ENCODE measurements at places on chromosomes 7 and 10.

GRCh38 chr7:38409531-38409930 lies 136.1 kb upstream of the TARP start:
- no peak for DNase-seq

- no peak for DNase-seq
Observed at GRCh38 chr7:64884913-64885370, 18.1 kb upstream of the ZNF273 start.

DNA sequence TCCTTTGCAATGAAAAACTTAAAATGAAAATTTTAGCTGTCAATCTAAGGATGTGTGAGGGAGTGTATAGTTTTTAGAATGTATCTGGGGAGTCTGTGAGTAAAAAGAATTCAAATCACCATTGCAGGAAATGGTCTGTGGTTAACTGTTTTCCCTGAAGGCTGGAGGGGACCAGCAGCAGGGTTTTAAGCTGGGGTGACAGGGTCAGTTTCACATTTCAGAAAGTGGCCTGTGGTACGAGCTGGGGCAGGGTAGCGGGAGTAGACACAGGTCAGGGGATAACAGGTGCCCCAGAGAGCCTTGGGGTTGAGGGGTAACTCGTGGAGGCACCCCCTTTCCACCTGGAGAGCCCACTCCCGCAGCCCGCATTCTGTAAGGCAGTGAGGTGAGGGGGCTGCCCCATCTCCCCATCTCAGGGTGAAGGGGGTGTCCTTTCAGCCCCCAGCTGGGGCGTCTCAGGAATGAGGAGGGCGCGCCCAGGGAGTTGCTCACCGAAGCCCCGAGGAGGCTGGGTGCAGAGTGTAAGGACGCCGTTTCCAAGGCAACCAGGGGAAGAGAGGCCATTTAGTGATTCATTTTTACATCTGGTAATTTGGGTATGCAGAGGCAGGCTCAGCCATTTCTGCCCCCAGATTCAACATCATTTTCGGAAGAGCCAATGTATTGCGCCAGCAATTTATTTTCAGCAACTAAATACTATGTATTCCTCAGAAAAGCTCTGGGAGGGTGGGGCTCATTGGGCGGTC lies 168.9 kb downstream of the SLIT1 start:
- no peak for DNase-seq

- DNase-seq: no peak
Observed at GRCh38 chr7:80521809-80522208, 9.9 kb upstream of the GNAT3 start.

DNA sequence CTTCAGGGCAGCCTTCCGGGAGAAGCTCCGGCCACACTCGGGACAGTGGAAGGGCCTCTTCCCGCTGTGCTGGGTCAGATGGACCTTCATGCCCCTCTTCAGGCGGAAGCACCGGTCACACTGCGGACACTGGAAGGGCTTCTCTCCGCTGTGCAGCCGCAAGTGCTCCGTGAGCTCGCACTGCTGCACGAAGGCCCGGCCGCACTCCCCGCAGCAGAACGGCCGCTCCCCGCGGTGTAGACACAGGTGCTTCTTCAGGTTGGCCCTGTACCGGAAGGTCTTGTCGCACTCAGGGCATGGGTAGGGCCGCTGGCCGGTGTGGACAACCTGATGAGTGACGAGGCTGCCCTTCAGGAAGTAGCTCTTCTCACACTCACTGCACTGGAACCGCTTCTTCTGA lies 14.2 kb upstream of the ZNF786 start:
- DNase-seq: no peak

DNA sequence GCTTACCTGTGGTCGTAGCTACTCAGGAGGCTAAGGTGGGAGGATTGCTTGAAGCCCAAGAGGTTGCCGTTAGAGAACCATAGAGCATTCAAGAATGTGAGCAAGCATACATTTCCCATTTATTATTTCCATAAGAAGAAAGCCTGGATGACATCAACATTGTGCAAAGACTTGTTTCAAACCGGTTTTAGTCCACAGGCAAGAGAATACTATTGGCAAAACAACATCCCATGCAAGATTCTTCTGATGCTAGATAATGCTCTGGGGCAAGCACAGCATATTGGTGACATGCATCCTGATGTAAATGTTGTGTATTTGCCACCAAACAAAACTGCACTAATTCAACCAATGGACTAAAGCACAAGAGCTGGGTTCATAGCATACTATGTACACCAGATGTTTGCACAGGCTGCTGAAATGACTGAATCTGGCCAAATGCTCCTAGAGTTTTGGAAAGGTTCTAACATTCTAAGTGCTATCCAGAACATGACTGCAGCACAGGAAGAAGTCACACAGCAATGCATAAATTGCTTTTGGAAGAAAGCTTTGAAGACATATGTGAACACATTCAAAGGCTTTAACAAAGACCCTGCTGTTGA lies 42.6 kb downstream of the OTUD1 start:
- DNase-seq: no peak

DNA sequence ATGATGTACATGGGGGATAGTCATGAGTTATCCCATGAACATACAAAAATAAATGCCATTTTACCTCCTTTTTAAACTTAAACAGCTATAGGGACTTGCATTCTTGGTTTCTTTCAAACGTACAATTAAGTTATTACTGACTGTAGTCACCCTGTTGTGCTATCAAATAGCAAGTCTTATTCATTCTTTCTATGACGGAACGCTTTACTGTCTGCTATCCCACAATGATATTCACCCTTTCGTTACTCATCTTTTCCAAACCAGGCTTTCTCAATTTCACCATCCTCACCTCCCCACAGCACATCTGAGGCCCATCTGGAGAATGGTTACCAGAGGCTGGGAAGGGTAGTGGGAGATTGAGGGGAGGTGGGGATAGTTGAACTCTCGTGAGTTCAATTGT lies 218.8 kb downstream of the PHF14 start:
- no peak for DNase-seq

DNA sequence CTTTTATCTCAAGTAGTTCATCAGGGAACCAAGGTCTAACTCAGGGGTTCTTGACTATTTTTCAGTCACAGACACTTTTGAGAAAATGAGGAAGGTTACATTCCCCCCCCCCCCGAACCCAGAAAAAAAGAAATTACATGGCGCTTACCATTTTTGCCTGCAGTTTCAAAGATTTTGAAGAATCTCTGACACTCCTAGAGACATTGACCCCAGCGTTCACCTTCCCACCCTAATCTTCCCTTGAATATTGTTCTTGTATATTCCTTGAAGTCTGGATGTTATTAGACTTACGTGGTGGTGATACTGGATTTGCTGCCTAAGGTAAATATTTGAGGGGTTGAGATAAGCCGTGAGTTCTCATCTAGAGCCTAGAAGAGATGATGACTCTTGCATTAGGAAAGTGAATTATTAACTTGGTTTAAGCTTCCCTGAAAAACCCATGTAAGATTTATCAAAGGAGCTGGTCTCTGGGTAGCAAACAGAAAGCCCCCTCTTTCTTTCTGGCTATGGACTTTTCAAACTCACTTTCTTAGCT lies 245.7 kb upstream of the FOXK1 start:
- DNase-seq: no peak

DNA sequence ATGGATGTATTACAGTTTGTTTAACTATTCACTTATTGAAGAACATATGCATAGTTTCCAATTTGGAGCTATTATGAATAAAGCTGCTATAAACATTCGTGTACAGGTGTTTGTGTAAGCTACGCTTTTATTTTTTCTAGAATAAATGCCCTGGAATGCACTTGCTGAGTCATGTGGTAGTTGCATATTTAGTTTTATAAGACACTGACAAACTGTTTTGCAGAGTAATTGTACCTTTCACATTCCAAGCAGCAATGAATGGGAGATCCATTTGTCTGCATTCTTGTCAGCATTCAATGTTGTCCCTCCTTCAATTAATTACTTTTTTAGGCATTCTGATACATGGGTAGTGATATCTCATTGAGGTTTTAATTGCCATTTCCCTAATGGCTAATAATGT lies 373.6 kb upstream of the GHITM start:
- DNase-seq: no peak

GRCh38 chr7:127396184-127396583 lies 3.7 kb upstream of the ZNF800 start:
- DNase-seq: no peak

DNA sequence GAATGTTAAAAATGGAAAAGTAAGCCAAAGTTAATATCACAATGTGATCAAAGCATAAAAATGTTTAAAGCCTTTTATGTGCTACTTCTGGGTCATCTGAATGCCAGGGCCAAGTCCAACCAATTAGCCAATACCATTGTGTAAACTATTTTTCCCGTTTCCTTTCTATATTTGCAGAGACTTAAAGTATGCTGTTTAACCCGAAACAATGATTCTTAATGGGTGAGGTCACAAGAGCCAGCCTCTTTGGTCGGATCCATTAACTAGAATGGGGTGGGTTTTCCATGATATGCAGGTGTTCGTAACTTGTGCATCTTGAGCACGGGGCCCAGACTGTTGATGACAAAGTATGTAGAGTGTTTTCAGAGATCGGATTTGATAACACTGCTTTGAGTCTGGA lies 111.3 kb upstream of the IGFBP3 start:
- no peak for DNase-seq

DNA sequence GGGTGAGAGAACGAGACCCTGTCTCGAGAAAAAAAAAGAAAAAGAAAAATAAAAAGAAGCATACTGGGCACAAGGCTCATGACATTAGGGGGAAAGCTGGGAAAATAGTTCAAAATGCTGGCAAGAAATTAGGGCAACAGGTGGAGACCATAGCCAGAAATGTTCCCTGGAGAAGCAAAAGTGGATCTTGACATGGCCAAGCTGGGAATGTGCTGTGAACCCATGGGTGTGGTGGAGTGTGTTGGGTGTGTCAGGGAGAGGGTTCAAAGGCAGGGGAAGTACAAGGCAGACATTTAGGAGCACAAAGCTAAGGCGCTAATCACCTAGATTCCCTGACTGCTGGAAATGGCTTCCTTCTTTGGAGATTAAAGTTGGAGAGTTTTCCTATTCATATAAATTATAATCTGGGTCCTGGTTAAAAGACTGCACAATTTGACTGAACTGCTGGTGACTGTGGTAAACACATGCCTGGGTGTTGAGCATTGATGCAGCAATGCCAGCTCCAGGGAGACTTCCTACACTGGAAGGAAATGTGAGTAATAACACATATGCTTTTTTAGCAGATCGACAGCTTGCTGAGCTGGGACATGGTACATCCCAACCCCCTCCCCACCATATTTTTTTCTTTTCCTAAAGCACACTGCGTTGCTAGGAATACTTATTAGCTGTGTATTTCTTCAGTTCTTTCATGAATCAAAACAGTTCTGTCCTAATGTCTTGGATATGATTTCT lies 70.1 kb upstream of the ARHGAP21 start:
- no peak for DNase-seq

DNA sequence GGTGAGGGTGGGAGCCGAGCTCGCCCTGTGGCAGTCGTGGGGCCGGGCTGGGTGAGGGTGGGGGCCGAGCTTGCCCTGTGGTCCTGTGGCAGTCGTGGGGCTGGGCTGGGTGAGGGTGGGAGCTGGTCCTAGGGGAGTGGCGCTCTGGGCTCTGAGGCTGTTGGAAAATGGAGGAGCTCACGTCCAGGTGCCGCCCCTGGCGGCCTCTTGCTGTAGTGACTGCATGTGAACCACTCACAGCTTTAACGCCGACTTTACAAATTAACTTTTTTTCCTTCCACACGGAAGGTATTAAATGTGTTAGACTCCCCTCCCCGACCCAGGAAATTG lies 312.6 kb downstream of the WDR37 start:
- no peak for DNase-seq

- DNase-seq: no peak
Observed at GRCh38 chr10:61480208-61480607, 27.0 kb upstream of the TMEM26 start.

DNA sequence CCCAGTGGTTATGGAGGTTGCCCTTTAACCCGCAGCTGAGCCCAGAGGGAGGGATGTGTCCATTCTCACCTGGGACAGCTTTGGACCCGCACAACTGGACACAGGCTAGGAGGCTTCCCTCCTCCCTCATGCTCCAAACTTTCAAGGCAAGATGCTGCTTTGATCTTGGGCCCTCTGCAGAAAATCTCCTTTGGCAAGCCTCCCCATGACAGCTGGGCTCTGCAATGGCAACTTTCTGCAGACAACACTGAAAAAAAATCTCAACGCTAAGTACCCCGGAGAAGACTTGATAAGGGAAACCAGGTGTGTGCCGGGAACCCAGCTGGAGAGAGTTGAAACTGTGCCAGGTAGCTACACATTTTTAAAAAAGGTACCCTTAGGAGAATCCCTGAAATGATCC lies 610.1 kb downstream of the LRMDA start:
- no peak for DNase-seq

GRCh38 chr10:126674741-126675515 lies 4.4 kb upstream of the C10orf90 start:
- DNase-seq: no peak

DNA sequence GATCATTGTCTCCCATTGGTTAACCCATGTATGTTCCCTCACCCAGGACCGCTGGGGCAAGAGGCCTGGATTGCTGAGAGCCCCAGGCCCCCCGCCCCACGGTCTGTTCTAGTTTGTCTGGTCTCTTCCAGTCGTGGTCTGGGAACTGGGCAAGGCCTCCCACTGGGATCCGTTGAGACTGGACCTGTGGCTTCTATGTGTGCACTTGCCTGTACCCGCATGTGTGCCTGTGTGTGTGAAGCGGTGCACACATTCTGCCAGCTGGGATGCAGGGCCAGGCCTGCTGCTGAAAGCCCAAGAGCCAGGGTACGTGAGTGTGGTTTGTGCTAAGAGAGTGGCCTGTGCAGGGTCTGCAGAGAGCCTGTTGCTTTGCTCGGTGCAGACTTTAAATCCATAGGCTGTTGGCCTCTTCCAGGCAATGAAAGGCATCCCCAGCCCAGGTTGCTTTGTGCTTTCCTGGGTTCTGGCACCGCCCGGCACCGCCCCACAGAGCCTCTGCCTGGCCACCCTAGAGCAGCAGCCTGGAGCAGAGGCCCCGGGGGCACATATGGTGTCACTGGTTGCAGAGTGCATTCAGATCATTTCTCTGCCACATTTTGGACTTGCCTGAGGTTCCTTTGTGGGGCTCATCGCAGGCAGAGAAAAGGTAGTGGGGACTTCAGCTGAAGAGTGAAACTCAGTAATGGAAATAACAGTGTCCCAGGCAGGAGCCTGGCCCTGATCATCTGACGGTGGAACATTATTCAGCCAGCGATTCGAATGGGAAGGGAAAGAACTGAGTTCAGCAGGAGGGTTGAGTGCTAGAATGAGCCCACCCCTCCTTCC lies 215.5 kb downstream of the GLRX3 start:
- DNase-seq: no peak

DNA sequence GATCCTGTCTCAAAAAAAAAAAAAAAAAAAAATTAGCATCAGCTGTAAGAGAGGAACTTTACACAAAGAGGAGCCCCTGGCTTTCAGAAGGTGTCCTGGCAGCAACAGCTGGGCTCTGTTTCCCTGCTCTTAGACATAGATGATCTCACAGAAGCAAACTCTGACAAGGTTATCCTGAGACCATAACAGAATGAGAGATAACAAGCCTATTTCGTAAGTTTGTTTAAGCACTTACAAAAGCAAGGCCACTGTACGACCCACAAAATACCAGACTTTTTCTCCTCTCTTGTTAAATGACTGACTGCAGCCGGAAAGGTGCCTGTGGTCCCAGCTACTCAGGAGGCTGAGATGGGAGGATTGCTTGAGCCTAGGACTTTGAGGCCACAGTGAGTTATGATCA lies 33.3 kb upstream of the OTUD1 start:
- DNase-seq: no peak

- no peak for DNase-seq
Observed at GRCh38 chr7:131555552-131556052, 826 bp downstream of the PODXL start.

All from NCI-H2029 treated with DMSO at 0.1 percent for 48 hours (cell line).